ENCODE measurements at places on chromosomes 6 and 20.

DNA sequence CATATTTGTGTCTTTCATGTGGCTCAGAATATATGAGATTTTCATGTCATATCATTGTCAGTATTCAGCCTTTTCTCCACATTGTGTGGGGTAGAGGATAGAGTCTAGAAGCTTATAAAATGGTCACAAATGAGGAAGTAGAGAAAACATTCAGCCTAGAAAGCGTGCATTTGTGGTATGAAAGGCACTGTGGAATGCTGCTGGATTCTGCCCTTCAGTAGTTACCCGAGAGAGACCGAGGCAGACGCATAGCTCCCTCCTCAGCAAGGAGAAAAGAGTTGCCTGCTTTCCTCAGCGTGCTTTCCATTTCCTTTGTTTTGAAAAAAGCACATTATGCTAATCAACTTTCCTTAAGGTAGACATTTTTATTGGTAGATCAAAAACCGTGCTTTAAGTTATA is 28.7 kb downstream of the MYB start:
- DNase-seq: no peak

GRCh38 chr20:64261138-64261537 is 5.6 kb downstream of the PCMTD2 start:
- no peak for DNase-seq

DNA sequence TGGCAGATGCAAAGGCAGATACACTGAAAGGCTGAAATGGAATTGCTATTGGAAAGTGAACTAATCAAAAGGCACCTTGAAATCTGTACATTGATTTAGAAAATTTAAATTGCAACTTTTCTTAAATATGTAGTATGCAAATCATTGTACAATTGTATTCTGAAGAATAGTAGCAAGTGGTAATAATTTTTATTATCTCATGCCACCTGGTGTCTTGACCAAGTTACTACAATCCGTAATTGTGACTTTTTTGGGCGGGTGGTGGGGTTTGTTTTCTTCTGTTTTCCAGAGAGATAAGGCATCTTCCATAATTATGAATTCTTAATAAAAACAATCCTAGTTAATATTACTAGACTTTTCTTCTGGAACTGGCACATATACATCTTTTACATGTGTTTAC is 12.5 kb upstream of the BCKDHB start:
- no peak for DNase-seq

DNA sequence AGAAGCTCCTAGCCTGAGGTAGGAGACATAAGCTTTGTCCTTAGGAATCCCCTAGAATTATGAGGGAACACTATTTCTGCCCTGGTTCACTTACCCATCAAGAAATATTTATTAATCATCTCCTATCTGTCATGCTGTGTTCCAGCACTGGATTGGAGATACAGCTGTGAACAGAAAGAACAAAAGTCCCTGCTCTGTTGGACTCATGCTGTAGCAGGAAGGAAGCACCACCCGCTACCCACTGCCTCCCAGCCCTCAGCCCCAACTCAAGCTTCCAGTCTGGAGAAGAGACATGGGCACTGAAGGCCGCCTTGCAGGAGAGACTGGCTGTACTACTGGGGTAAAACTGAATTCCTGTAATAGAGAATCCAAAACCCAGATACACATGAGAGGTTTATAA is 78.0 kb downstream of the MDGA1 start:
- DNase-seq: no peak

DNA sequence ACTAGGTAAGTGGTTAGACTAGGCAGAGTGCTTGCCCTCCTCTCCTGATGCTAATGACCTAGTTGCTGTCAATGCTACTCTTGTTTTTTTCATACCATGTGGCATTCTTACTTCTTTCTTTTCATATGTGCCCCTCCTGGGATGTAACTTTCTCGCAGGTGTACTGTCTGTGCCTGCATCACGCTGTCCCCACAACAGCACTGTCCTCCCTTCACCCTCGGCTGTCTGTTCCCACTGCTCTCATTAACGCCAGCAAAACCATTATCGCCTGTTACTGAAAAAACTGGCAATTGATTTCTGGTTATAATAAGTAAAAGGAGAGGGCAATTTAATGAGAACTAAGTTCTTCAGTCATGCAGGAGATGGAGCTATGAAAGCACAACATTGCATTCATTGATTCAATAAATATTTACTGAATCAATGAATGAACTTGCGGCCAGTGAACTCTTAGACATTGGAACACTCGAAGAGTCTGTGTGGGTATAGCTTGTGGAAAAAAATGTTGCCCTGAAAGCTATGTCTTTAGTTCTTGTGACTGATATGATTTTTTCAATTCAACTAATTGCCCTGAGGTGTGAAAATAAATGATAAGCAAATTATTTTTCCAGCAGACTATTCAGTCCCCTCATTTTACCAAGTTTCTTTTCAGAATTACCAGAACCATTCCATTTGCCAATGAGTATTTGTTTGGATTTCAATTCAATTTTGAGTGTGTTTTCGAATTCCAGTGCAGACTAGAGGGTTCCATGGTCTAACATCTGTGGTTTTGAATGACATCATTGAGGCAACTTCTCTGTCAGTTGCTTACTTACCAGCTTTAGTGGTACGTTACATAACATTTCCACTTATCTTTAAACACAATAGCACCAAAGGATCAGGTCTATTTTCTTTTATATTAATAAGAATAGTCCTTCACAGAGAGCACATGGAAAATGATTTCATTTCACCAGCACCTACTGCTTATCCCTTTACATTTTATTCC is 2.1 kb downstream of the SLC17A4 start:
- no peak for DNase-seq
